ENCODE measurements at places on chromosomes 2 and 18.

- no peak for DNase-seq
Observed at GRCh38 chr18:62531931-62532330, 9.1 kb downstream of the ZCCHC2 start.

GRCh38 chr18:46843372-46843771 lies 73.9 kb downstream of the PIAS2 start:
- DNase-seq = no peak

- DNase-seq = no peak
Observed at GRCh38 chr2:138059487-138060300, 95.4 kb downstream of the HNMT start.

DNA sequence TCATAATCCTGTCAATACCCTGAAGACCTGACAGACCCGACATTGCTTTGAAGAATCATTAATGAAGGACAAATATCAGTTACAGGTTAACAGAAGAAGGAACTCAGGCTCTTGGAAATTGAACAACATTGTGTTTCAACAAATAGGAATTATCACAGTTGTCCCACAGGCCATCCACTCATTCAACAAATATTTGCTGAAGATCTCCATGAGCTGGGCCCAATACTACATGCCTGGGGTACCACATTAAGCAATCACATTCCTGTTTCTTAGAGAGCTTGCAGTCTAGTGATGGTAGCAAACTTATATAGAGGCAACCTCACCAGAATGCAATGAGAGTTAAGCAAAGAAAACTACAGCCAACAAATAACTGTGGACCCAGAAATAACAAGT lies 671.6 kb upstream of the ACVR2A start:
- no peak for DNase-seq

DNA sequence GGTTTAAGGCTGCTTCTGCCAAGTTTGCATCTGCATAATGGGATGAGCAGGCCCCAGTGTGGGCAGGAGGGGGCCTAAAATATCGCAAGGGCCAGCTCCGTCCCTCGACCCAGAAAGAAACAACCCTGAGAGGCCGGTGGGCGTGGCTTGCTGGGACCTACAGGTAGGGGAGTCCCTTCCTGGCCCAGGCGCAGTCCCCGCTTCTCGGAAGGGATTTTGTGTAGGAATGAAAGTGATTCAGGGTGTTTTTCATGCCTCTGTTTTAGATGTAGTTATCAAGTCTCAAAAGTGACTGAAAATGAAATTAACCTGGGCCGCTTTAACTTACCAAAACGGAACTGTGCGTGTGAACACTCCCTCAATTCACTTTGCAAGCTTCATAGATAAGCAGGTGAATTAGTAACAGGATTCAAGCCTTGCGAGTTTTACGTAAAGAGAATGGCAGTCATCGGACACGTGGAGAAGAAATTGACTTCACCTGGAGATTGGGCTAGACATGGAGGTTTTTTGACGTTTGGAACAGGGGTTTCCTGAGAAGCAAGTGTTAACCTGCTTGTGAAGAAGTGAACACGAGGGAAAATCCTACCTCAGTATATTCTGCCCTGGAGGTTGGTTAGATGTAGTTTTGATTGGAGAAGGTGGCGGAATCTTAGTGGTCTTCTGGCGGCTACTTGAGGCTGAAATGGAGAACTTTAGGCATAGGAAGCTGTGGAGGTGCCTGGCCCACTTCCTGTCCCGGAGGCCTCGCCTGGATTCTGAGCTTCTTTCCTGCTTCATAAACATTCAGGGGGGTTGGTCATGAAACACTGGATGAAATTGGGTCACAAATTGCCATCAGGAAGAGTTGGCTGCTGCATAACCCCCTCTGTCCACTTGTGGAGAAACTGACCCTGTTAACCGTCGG lies 1.7 kb downstream of the NCK2 start:
- DNase-seq = peak; percentile 75

DNA sequence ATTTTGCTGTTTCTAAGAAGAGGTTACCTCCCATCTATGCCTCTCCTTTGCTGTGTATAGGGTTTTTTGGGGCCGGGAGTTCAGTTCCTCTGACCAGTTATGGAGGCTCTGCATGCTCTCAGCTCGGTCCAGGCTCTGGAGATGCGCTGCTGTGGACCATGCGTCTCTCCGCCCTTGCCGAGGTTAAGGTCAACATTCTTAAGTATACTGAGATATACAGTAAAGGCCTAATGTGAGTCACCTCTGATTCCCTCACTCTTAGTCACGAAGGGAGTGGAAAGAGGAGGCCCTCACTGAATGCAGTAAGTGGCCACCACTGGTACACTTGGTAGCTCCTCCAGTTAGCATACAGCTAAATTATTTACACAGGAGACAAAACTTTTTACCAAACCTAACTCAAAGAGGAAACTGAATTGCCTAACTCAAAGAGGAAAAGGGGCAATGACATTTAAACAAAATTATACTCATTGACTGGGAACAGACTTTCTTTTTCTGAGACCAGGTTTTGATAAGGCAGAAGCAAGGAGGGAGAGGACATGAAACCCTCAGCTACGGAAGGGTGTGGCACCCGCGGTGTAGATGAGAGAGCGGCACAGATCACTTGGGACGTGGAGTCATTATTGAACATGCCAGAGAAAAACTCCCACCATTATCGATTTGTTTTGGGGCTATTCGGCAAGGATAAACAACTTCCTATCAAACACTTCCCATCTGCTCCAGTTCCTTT lies 98.7 kb downstream of the COPS8 start:
- no peak for DNase-seq

GRCh38 chr2:43430489-43430888 lies 165.3 kb downstream of the THADA start:
- DNase-seq = no peak

DNA sequence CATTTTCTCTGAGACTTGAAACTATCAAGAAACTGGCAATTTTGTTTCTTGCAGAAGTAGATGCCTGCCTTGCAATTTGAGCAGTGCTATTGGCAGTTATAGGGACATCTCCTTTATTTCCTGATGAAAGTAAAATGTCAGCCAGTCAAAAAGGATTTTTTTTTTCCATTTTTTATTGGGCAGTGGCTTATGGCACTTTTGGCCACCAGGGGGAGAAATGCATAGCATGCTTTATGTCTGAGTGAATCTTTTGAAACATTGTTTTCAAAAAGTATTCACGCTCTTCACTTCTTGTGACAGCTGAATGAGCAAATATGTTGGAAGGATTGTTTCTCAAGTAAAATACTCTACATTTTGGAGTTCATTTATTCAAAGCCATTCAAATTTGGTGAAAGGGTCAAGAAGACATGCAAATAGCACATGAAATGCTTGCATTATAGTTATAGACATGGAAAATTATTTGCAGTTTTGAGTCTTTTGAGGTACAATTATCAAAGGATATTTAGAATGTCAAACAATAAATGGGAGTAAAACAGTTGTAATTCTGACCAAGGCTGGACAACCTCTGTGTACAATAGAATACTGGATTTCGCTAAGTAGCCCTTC lies 491.0 kb downstream of the CDH2 start:
- DNase-seq = no peak

GRCh38 chr18:13628211-13628610 lies 98.1 kb downstream of the FAM210A start:
- DNase-seq = no peak

- DNase-seq = no peak
Observed at GRCh38 chr2:233142355-233142897, 82.3 kb downstream of the INPP5D start.

- DNase-seq = no peak
Observed at GRCh38 chr18:64149916-64150438, 1.1 kb upstream of the LINC00305 start.

- DNase-seq = no peak
Observed at GRCh38 chr2:125169022-125169763, 1144.1 kb downstream of the CNTNAP5 start.

DNA sequence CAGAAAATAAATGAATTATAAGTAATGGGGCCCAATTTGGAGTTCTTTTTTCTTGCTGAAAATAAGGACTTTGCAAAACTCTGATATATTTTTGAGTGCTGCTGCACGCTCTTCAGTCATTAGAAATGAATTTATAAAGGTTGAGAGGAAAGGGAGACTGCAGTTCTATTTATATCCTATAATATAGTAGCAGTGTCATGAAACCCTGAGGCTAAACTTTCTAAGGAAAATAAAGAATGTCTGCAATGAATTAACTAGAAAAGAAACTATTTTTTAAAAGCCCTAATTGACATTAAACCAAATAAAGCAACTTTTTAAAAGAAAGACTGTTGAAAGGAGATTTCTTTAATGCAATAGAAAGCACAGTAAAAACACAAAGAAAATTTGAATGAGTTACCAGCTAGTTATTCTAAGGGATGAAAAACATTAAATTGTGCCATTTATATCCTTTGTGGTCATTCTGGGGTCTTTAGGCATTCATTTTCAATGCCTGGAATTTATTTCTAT lies 1072.8 kb upstream of the TMEFF2 start:
- DNase-seq = no peak

- no peak for DNase-seq
Observed at GRCh38 chr2:90207454-90208058, 1516.1 kb downstream of the RPIA start.

- no peak for DNase-seq
Observed at GRCh38 chr2:70258532-70258875, 567 bp downstream of the PCYOX1 start.

DNA sequence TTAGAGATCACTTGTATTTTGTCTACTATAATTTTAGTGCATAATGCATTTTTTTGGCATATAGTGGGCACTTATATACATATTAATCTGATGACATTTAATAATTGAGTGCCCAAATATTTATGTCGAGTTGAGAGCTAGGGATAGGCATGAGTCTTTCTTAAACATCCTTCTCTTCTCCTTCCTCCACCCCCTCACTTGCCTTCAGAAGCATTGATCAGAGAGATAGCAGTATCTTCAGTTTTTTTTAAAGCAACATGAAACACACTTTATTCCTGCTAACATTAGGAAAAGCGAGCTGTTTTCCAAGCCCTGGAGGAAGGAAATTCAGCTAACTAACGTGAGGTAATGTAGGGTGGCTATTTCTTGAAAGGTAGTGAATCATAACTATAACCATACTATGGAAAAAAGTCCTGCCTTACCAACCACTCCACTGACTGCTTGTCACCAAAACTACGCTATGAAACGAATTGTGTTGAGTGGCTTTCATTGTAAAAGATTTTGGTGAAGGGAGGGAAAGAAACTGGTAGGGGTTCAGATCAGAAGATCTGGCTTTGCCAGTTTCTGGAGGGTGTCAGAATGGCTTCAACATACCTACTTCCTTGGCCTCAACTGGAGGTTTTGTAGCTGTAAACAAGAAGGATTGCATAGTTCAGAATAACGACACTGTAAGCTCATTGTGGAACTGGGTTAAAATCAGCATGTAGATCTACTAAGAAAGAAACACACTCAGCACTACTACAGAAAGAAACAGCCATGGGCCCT lies 2.3 kb upstream of the ITGA4 start:
- DNase-seq = no peak

GRCh38 chr2:180523621-180524340 lies 456.6 kb upstream of the UBE2E3 start:
- no peak for DNase-seq

DNA sequence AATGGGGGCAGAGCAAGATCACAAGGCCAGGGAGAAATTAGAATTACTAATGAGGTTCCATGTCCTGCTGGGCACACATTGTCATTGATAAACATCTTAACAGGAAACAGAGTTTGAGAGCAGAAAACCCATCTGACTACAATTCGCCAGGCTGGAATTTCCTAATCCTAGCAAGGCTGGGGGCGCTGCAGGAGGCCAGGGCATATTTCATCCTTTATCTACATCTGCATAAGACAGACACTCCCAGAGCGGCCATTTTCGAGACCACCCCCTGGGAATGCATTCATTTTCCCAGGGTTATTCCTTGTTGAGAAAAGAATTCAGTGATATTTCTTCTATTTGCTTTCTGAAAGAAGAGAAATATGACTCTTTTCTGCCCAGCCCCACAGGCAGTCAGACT lies 152.7 kb downstream of the SUCLG1 start:
- DNase-seq = no peak

DNA sequence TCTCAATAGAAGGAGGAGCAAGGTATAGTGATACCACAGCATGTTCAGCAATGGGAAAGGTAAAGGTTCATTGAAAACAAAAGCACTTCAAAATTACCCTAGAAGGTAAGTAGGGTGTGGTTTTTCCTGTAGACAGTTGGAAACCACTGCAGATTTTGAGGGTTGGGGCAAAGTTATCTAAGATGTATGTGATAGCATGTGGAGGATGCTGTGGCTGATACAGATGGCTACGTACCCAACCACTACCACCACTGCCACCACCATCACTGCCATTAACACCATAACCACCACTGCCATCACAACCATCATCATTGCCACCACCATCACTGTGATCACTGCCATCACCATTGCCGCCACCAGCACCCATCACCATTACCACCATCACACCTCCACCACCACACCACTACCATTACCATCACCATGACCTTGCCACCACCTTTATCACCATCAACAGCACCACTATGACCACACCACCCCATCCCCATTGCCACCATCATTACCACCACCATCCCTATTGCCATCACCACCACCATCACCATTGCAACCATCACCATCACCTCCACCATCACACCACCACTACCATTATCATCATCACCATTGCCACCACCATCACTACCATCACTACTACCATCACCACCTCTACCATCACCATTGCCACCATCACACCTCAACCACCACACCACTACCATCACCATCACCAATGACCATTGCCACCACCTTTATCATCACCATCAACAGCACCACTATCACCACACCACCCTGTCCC lies 3.7 kb downstream of the TMSB10 start:
- peak; percentile 48 for DNase-seq

DNA sequence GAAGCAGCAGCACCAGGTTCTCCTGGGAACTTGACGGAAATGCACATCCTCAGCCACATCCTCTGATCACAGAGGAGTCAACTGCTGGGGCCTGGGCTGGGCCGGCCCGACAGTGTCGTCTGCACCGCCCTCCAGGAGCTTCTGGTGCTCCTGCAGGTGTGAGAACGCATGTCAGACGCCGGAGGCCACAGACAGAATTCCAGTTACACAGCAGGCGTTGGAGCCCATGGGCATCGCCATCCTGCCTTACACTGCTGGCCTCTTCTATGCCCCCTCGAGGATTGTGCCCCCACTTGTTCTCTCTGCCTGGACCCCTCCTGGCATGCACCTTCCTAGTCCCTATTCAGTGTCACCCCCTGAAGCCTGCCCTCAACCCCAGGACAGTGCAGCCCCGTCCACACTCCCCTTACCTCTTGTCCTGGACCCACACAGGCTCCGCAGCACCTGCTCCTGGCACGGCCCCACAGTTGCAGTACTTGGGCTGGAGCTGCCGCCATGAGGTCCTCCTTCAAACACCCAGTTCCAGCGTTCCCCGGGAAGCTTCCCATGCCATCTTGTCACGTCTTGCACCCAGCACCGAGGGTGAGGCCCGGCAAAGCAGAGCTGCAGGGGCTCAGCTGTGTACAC lies 37.5 kb downstream of the ADI1 start:
- no peak for DNase-seq

DNA sequence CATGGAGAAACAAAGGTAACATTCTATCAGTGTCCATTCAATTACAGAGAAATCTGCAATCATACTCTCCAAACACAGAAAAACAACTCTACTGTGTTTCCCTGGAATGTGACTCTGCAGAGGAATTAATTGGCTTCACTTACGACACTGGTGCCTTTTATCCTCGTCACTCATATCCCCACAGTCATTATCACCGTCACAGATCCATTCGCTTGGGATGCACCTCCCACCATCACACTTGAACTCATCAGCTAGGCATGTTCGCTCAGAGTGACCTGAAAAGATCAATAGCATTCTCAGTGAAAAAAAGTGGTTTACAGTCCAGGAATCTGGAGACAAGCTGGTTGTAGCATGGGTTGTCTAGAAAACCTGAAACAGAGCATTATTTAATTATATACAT lies 124.3 kb downstream of the DHRS9 start:
- DNase-seq = no peak

All from effector memory CD4-positive, alpha-beta T cell (primary cell).